SJCRH30 (cell line): ENCODE measurements at places on chromosomes 4 and X.

DNA sequence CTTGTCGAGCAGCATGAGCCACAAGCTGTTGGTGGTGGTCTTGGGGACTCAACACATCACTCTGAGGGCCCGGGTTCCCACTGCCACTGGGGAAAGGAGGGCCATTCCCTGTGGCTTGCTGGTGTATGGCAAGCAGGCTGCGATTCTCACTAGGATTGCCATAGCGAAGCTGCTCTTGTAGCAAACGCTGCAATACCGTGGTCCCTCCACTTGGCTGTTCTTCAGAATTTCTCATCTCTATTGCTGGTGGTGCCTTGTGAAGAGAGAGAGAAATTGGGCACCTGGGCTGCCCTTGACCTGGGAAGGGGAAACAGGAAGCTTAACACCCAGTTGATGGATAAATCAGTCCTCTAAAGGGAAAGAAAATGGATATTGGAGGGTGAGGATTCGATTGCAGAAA, 17.7 kb downstream of the AMOT start:
- no peak for DNase-seq

DNA sequence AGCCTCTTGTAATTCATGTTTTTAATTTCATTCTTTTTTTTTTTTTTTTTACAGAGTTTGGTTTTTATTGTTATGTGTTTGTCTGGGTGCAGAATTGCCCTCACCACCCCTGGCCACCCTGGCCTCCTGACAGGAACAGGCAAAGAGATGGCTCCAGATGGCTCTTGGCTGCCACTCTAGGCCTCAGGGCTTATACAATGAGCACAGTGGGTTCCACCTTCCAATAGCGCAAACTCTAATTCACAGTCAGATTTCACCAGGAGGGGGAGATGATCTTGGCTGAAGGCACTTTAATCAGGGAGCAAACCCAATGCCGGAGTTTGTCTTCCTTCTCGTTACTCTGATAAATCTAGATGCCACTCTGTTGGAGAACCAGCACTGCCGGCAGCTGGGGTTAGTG, 24.8 kb downstream of the CPE start:
- DNase-seq: no peak

GRCh38 chr4:22496165-22496813, 19.6 kb downstream of the ADGRA3 start:
- DNase-seq: no peak

- no peak for DNase-seq
Observed at GRCh38 chr4:104294811-104295210, 199.9 kb downstream of the CXXC4 start.

DNA sequence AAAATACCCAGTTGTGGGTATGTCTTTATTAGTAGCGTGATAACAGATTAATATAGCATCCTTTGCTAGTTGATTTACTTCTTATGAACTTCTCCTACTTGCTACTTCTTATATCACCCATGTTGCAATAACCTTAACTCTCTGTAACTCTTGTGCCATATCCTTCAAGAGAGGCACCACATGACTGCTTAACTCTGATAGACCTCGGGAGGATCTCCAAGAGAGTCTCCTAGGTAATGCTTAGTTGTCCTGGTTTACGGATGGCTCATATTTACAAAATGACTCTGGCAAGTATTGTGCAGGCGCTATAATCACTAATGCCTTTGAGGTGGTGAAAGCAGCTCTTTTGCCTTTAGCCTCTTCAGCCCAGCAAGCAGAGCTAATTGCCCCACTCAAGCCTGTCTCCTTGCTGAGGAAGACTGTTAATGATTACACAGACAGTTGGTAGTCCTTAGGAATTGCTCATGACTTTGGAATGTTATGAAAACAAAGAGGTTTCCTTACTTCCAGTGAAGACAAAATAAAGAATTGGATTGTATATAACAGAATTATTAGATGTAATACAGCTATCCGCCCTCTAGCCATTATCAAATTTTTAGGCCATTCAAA, 1305.8 kb downstream of the PCDH7 start:
- peak; percentile 11 for DNase-seq

DNA sequence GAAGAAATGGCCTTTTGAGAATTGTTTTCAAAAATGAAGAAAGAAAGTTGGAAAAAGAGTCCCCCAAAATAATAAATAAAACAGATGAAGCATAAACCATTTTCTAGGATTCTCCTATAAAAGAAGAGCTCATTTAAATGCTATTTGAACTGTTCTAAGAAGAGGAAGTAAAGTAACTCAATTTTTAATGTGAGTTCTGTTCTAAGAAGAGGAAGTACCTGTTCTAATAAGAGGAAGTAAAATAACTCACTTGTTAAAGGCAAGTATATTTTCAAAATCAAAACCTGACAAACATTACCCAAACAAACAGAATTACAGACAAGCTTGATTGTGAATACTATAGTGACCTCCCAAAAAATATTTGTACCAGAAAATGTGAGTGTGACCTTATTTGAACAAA, 1326.3 kb downstream of the C4orf33 start:
- DNase-seq: no peak

DNA sequence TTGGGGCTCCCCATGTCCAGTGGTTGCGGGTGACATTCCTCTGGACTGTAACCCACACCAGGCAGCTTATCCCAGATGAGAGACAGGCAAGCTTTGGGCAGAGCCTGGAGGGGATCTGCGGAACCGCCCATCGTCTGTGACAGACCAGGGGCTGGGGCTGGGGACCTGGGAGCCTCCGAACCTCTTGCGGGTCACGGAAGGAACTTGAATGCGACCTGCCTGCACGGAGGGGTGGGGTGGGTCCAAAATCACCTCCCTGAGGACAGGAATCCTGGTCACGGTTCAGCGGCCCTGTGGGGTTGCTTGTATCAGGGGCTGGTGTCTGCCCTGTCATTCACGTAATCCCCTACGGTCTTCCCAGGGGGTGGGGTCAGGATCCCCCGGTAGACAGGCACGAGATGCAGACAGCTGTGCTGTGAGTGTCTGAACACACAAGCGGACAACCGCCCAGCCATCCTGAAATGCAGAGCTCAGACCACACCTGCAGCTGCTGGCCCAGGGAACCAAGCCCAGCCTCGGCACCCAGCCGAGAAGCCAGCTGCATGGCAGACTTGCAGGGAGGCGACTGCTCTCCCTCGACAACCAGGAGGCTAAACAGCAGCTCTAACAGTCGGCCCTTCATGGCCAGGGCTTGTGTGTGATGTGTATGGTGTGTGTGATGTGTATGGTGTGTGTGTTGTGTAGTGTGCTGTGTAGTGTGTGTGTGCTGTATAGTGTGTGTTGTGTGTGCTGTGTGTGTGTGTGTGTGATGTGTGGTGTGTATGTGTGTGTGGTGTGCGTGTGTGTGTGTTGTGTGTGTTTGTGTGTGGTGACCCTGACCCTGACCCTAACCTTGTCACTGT, 105.9 kb upstream of the ADRA2C start:
- peak; percentile 83 for DNase-seq

DNA sequence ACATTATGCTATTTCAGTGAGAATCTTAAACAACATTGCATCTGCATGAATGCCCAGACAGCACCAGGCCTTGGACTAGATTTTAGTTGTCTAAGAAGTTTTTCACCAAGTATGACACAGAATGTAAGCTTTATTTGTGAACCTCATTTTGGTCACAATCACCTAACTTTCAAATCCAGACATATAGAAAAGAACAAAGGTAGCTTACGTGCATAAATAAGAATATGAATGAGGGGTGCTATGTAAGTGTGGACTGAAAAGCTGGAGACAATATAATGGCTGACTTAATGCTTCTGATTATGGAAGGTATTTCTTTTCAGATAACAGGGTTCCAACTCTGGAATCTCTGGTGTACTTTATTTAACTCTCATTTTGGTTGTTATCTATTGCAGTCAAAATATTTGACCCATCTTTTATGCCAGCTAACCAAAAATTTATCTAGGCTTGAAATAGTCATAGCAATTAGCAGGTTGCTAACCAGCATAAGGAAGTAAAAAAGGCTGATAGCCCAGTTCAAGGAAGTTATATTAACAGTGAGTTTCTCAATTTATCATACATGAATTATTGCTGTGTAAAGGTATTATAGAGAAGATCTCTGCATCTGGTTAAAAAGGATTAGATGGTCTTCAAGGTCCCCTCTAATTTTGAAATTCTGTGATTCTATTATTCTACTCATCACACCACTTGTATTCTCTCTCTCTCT, 36.5 kb downstream of the SLC7A11 start:
- DNase-seq: no peak

DNA sequence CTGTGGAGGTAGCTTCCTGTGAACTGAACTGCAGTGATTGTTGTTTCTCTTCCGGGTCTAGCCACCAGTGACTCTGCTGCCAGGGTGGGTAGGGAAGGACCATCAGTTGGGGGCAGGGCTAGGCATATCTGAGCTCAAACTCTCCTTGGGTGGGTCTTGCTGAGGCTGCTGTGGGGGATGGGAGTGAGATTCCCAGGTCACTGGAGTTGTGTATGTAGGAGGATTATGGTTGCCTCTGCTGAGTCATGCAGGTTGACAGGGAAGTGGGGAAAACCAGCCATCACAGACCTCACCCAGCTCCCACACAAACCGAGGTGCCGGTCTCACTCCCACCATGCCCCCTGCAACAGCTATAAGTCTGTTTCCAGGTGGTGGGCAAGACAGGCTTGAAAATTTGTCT, 1937.8 kb downstream of the PCDH7 start:
- DNase-seq: no peak

DNA sequence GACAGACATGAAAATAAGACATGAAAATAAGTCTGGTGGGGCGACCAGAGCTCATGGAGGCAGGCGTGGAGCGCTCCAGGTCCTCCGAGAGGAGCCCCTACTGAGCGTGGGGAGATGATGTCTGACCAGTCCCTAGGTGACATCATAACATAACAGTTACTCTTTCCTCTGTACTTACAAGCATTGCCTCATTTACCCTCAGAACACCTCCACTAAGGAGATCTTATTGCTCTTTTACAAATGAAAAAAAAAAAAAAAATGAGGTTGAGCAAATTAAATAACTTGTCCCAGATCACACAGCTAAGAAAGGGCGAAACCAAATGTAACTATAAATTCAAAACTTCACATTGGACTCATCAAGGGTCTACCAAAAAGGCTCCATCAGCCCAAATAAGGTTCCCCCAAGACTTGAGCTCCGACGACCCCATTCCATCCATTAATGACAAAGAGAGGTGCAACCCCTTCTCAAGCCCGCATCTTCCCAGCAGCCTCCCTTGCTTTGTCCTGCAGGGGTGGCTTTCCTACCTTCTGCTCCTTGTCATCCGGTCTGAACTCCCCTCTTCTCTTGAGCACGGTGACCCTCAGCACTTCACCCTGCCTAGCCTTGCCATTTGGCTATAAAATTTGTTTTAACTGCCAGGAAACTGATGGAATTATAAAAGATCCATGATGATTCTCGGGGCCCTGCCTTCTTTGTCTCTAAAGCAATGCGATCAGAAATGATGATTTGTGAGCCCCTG, 246.7 kb downstream of the DHX15 start:
- no peak for DNase-seq

DNA sequence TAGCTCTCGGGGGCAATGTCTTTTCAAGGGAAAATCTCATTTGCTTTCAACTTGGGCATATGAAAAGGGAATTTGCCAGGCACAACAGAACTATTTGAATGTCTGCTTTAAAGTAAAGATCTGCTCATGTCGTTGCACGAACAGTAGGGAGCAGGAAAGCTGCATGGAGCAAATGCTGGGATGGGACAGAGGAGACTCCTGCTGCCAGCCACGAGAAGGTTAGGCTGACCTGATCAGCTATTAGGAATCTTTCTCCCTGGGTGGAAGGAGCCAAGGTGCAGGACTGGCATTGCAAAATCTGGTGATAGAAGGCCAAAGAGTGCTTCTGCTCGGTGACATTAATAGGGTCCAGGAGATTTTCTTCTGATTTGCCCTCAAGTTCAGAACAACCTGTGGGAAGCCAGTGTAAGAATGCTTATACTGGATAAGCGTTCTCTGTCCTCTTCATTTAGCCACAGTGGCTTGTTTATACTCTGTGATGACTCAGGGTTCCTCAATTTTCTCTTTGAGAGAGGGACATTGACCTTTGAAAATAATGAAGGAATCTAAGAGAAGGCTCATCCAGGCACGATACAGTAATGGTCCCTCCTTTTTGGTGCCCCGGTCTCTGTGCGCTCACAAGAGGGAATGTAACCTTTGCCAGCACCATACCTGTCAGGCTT, 22.9 kb downstream of the FHL1 start:
- no peak for DNase-seq

DNA sequence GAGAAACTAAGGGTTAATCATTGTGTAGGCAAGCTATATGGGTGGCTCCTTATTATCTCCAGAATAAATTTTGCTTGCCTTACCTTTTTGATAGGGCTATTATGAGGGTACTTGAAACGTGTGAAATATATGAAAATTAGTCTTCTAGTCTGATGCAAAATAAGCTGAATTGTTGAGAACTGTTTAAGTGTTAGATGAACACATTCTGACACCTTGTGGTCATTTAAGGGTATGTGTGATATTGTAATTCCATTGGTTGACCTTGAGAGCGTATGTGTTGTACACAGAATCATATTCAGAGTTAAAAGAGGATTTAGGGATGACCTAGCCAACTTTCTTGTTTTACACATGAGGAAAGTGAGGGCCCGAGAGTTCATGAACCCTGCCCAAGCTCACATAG, 44.6 kb upstream of the LINC00632 start:
- no peak for DNase-seq
